ENCODE measurements at places on chromosomes 1 and 21. TPM values are rescaled to one million over a fixed set of nuclear protein-coding genes. Genes with fewer than 3 reads are reported as not detected.

- no peak overlapping the region for H3K4me3 ChIP-seq
- no peaks in the 10 kb centered on the region for H3K36me3 ChIP-seq
- DNase-seq: no peak
- H3K4me1 ChIP-seq: no peaks in the 10 kb centered on the region
These were observed 126.4 kb upstream of the GADD45A start for GRCh38 chr1:67558449-67559193.

DNA sequence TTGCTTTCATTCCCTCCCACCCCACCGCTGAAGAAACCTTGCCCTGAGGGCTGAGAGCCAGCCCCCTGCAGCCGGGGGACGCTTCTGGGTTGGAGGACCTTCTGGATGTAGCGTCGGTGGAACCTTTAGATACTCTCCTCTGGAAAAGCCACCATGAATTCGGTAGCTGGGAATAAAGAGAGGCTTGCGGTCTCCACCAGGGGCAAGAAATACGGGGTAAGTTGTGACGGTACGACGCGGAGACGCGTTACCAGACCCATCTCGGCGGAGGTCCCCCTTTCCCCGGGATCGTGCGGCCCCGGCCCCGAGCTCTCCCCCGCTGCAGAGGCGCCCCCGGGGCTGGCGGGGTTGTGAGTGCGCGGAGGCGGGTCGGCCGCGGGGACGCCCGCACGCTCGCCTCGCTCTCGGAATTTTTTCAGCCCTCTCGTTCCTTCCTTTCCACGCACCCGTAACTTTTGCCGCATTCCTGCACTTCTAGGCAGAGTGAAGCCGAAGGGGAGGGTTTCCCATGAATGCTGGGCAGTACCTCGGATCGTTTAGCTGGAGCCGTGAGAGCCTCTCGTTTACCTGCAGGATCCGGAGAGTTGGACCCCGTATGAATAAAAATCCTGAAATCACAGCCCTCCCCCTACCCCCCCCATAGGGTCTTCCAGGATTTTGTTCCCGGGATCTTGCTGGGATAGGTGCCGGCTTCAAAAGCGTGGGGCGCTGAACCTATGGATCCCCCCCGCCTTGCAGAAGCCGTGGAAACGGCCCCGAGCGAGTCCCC, 671 bp downstream of the KIF26B start:
- peaks cover 38% of the 10 kb centered on the region for H3K27me3 ChIP-seq
- peaks cover 42% of the 10 kb centered on the region for H3K4me1 ChIP-seq
- H3K4me3 ChIP-seq: peak overlapping the region; percentile 55
- no peak overlapping the region for H3K27ac ChIP-seq
- no peaks in the 10 kb centered on the region for H3K36me3 ChIP-seq

GRCh38 chr1:5938101-5938646, 54.1 kb downstream of the NPHP4 start:
- no peaks in the 10 kb centered on the region for H3K4me1 ChIP-seq
- H3K36me3 ChIP-seq: no peaks in the 10 kb centered on the region
- no peak for DNase-seq

DNA sequence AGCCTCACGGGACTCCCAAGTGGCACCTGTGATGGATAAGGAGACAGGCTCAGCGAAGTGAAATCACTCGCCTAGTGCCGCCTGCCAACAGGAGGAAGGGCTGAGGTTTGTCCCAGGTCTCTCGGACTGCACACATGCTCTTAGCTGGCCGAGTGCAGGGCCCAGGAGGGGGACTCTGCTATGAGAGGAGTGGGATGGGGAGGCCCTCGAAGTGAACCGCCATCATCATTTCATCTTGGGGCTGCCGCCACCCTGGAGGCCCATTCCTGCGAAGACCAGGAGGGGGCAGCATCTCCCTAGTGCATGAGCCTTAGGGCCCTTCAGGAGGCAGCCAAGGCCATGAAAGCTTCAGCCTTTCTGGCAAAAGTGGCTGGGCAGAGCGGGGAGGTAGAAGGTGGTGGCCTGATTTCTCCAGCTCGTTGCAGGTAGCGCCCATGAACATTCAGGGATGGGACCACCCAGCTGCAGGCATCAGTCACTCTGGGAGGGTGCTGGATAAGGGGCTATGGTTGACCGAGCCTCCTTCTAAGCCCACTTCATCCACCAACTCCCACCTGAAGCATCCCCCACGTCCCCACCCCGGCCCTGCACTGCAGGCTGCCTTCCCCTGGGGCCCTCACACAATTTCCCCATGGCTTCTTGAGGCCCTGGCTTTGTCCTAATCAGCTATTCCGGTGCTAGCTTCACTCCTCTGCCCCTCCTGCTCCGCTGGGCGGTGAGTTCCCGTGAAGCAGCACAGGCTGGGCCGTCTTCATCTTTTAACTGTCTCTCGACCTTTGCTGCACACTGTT, 17.2 kb upstream of the RASSF5 start:
- H3K4me3 ChIP-seq: no peak overlapping the region
- H3K27ac ChIP-seq: no peak overlapping the region
- H3K27me3 ChIP-seq: no peaks in the 10 kb centered on the region

DNA sequence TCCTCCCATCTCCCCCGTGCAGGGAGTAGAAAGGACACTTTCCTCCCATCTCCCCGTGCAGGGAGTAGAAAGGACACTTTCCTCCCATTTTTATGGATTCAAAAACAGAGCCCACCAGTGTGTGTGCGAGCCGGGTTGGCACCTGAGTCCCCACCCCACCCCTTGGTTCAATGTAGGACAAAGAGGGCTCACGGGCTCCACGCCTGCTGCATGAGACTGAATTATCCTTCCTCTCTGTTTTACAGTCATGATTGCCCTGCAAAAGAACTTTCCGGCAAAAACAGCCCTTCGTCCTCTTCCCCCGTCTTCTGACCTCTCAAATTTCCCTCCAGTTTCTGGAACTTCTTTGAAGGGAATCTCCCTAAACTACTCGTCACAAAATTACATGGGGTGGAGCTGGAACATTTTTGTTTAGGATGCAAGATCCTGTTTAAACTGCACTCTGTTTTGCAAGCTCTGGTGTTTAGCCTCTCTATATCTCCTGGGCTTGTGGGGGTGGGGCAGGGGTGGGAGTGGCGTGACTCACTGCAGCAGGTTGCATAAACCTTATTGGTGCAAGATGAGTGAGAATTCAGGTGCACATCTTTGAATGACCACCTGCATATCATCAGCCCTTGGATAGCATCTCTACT, 99.8 kb downstream of the PSMG1 start:
- H3K27me3 ChIP-seq: no peaks in the 10 kb centered on the region
- H3K36me3 ChIP-seq: no peaks in the 10 kb centered on the region
- no peaks in the 10 kb centered on the region for H3K4me1 ChIP-seq
- H3K27ac ChIP-seq: no peak overlapping the region
- DNase-seq: no peak
- H3K4me3 ChIP-seq: no peak overlapping the region

GRCh38 chr1:225755671-225756319, 21.8 kb upstream of the SRP9 start:
- no peaks in the 10 kb centered on the region for H3K36me3 ChIP-seq
- H3K4me3 ChIP-seq: no peak overlapping the region
- no peaks in the 10 kb centered on the region for H3K27me3 ChIP-seq
- no peaks in the 10 kb centered on the region for H3K4me1 ChIP-seq

DNA sequence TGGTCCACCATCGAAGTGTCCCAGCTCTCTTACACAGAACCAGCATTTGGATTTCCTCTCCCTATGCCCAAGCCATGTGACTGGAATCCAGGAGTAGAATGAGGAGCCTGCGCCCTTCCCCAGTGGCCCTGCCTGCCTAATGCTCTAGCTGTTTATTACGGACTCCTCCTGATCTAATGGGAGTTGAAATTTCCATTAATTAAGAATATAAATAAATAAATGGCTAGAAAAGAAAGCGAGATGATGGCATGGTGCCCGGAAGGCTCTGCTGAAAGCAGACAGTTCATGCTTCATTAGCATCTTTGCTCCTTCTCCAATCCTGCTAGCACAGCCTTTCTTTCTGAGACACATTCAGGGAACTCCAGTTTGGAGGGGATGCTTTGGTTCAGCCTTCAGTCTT, 216.2 kb downstream of the SEC16B start:
- H3K27ac ChIP-seq: no peak overlapping the region
- no peaks in the 10 kb centered on the region for H3K4me1 ChIP-seq
- no peak for DNase-seq
- no peaks in the 10 kb centered on the region for H3K27me3 ChIP-seq
- H3K36me3 ChIP-seq: no peaks in the 10 kb centered on the region

PTPN7 gene
- total RNA-seq: 124 TPM

SLC35F3 gene
- 0.35 TPM for total RNA-seq

GNAT2 gene
- total RNA-seq: not detected
